ENCODE measurements at places on chromosomes 2 and 18.
A peak's percentile ranks its signal among the peaks of the same experiment; 100 is the strongest.

GRCh38 chr2:73292906-73293533 is 328 bp downstream of the EGR4 start:
- no peak for DNase-seq

- DNase-seq: no peak
Observed at GRCh38 chr18:35634323-35634722, 52.8 kb downstream of the GALNT1 start.

GRCh38 chr2:12434630-12435098 is 282.1 kb upstream of the TRIB2 start:
- no peak for DNase-seq

- DNase-seq: no peak
Observed at GRCh38 chr18:7737550-7737949, 170.4 kb downstream of the PTPRM start.

- DNase-seq: no peak
Observed at GRCh38 chr18:28903306-28903705, 726.4 kb upstream of the CDH2 start.

GRCh38 chr2:118031566-118031965 is 17.7 kb upstream of the CCDC93 start:
- no peak for DNase-seq

DNA sequence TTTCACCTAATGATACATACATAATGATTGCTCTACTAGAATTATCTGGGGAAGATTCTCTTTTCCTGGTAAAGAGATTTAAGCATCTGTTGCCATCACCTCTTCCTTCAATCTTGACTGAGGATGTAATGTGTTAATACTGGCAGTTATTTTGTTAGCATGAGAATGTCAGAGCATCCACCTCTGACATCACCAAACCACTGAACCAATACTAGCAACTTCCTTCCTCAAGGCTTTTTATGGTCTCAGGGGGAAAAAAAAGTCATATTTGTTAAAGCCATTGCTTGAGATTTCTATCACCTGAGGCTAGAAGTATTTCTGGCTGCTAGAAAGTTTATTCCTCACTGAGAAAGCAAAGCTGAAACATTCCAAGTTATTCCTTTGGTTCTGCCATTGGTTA is 48.5 kb downstream of the DSEL start:
- peak; percentile 12 for DNase-seq

DNA sequence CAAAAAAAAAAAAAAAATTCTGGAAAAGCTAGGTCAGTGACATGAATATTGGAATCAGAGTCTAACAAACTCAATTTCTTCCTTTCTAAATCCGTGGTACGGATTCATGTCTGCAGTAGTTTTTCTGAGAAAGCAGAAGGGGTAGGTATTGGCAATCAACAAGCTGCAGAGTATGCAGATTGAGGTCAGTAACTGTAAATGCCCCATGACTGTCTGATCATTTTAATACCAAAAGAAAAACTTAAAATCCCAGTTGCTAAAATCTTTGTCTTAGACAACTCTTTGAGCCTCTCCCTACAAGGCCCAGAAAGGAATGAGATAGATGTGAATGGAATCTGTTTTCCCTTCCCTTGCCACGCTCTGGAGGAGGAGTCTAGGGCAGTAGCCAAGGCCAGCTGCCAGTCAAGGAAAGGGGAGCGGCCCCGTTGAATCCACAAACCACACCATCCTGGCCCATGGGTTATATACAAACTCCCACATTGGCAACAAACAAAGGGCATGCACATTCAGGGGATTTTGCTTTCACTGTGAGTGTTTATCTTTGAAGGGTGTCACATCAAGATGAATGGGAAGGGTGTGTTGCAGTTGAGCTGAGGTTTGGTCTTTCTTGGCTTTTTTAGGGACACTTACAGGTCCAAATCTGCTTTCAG is 6.1 kb upstream of the CASP8 start:
- DNase-seq: no peak

- DNase-seq: peak; percentile 58
Observed at GRCh38 chr2:25301453-25302352, 40.0 kb downstream of the DNMT3A start.
